ENCODE measurements at places on chromosomes 1 and 21. TPM values are rescaled to one million over a fixed set of nuclear protein-coding genes. Genes with fewer than 3 reads are reported as not detected.

GRCh38 chr21:31564439-31564838 lies 95.1 kb upstream of the SOD1 start:
- H3K27me3 ChIP-seq = peaks cover 22% of the 10 kb centered on the region
- H3K4me3 ChIP-seq = no peak overlapping the region
- no peak for DNase-seq
- no peak overlapping the region for H3K27ac ChIP-seq
- H3K4me1 ChIP-seq = peaks cover 5% of the 10 kb centered on the region
- no peaks in the 10 kb centered on the region for H3K36me3 ChIP-seq

DNA sequence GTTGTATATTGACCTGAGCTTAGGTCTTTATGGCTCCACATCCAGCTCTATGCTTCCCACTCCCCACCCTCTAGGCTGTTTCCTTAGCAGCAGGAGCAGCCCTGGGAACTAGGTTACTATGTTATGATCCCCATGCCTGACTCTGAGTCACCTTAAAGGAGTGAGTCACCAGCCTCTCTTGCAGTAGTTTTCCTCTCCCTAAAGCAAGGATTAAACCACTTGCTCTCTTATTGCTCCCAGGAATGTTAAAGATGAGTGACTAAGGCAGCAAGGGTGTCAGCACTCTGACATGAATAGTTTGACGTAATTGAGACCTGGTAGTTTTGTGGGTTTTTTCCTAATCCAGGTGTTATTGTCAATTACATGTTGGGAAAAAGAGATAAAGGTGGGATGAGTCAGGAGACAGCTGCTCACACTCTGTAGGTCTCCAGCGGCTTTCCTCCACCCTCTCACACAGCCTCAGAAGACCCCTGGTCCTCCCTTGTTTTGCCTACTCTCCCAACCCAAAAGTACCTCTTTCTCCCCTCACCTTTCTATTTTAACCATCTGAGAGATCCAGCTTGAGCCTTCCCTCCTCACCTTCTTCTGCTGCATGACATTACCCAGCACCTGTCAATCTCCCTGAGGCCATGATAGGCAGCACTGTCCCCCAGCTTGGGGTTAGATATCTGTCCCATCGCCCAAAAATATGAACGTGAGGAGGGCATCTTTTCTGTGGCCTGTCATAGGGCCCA lies 369.1 kb upstream of the VAMP3 start:
- H3K27ac ChIP-seq = no peak overlapping the region
- H3K4me3 ChIP-seq = no peak overlapping the region
- H3K36me3 ChIP-seq = no peaks in the 10 kb centered on the region
- no peaks in the 10 kb centered on the region for H3K4me1 ChIP-seq

- no peak for DNase-seq
- no peaks in the 10 kb centered on the region for H3K27me3 ChIP-seq
- H3K4me3 ChIP-seq = no peak overlapping the region
- H3K4me1 ChIP-seq = peaks cover 10% of the 10 kb centered on the region
These were observed 20.2 kb downstream of the COLGALT2 start for GRCh38 chr1:184017306-184017705.

PDC gene
- total RNA-seq = not detected

FAM78B gene
- total RNA-seq = 3.6 TPM

ANGPTL7 gene
- 0.54 TPM for total RNA-seq

DNA sequence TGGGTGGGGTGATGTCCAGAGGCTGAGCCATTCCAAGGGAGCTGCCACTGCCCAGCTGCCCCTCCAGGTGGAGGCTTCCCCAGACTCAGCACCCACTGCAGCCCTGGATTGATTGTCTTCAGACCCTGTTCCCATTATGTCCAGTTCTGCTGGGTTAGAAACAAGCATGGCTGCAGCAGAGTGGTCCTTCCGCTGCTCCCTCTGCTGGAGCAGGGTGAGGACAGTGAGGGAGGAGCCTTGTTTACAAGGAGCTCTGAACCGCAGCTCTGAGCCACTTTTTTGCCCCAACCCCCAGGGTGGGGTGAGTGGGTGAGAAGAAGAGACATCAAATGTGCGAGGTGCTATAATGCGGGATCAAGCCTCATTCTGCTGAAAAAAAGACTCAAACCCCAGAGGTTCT lies 2.3 kb downstream of the TNNT2 start:
- H3K27ac ChIP-seq = peak overlapping the region; percentile 85
- H3K36me3 ChIP-seq = no peaks in the 10 kb centered on the region
- DNase-seq = no peak
- no peaks in the 10 kb centered on the region for H3K27me3 ChIP-seq
- peaks cover 5% of the 10 kb centered on the region for H3K4me1 ChIP-seq
- peak overlapping the region; percentile 70 for H3K4me3 ChIP-seq

ACADM gene
- total RNA-seq = 359 TPM
